ENCODE measurements at places on chromosomes 6 and 20. TPM values are rescaled to one million over a fixed set of nuclear protein-coding genes. Genes with fewer than 3 reads are reported as not detected.

GRCh38 chr6:159762681-159763293 is 942 bp downstream of the ACAT2 start:
- DNase-seq, result no peak

DNA sequence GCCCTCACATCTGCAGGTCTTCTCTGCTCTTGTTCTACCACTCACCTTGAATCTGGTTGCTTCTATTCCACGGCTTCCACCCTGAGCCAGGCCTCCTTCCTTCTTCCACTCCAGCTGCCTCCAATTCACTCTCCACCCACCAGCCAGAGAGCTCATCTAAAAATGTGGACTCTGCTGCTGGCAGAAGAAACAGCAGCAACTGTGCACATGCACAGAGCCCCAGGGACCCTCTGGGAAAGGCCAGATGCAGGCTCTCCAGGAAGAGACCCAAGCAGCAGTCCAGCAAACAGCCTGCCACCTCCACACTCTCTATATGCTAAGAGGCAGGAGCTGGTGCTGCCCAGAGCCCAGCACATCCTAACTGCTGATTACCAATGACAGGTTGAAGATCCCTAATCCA is 162.6 kb upstream of the TOP1 start:
- no peak for DNase-seq

C20orf96 gene
- total RNA-seq, result 8.3 TPM

IL17A gene
- not detected for total RNA-seq

ID1 gene
- 185 TPM for total RNA-seq
